COR-L47 (cell line): ENCODE measurements at places on chromosomes 6 and 20.

DNA sequence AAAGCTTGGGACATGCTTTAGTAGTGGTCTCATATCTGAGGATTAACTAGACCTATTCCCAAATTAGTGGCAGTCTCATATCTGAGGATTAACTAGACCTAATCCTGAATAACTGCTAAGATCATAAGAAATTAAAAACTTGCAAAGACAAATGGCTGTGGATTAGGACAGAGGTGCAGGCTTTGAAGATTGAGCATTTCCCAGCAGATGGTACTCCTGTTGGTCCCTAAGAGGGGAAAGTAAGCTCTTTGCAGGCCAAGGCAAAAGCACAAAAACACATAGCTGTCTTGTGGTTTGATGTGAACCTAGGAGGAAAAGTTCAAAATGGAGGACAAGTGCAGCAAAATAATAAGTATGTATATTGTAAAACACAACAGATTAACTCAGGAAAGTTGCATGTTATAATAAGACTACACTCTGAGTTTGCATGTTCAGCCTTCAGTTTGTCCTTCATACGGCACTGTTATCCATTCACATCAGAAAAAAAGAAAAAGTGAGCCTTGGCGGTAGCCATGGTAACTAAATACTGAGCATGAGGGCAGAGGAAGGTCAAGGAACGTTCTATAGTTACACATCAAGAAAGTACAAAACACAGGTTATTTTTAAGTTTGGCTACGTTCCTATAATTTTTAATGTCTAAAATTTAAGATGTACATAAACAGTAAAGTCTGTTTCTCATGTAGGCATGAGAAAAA is 62.8 kb downstream of the FILIP1 start:
- no peak for DNase-seq

DNA sequence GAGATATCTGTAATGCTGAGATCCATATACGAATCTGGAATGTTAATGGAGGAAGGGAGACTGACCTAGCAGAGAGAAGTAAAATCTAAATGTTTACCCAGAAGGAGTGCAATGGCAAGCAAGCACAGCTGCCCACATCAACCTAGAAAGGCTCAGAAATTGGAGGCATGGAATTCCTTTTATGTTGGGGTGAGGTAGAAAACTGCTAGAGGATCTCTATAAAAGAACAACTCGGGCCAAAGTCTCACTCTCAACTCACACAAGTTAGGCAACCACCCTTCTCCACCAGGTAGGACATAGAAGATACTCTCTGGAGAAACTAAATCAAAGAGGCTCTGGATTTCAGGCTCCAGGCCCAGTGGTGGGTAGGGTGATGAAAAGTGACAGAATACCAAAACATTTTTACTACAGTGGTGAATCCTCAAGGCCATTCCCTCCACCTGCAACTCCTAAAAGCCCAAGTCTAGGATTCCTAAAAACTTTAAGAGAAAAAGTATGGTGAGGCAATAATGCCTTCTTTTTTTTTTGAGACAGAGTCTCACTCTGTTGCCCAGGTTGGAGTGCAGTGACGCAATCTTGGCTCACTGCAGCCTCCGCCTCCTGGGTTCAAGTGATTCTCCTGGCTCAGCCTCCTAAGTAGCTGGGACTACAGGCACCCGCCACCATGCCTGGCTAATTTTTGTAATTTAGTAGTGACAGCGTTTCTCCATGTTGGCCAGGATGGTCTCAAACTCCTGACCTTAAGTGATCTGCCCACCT is 9.5 kb upstream of the ADGRG6 start:
- DNase-seq = no peak

- no peak for DNase-seq
Observed at GRCh38 chr6:153130515-153131036, 506 bp downstream of the RGS17 start.

DNA sequence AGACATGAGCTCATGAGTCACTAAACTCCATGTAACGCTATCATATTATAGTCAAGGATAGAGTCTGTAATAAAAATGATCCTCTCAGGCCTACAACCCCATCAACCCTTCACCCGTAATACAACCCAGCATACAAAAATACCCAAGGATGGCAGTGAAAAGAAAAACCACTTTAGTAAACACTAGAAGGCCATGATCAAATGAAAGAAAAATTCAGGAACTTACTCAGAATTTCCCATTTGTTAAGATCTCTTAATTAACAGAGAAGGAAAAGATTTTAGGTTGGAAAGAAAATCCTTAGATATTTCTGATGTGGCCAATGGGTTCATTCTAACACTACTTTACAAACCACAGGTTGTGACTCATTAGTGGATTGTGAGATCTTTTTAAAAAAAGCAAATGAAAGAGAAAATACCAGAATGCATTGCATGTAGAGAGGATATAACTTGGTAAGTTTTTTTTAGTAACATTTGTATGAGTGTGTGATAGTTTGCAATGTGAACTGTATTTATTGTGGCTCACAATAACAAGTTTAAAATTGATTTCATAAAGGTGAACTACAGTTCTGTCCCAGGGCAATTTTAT is 8.0 kb upstream of the UBE2J1 start:
- DNase-seq = no peak

DNA sequence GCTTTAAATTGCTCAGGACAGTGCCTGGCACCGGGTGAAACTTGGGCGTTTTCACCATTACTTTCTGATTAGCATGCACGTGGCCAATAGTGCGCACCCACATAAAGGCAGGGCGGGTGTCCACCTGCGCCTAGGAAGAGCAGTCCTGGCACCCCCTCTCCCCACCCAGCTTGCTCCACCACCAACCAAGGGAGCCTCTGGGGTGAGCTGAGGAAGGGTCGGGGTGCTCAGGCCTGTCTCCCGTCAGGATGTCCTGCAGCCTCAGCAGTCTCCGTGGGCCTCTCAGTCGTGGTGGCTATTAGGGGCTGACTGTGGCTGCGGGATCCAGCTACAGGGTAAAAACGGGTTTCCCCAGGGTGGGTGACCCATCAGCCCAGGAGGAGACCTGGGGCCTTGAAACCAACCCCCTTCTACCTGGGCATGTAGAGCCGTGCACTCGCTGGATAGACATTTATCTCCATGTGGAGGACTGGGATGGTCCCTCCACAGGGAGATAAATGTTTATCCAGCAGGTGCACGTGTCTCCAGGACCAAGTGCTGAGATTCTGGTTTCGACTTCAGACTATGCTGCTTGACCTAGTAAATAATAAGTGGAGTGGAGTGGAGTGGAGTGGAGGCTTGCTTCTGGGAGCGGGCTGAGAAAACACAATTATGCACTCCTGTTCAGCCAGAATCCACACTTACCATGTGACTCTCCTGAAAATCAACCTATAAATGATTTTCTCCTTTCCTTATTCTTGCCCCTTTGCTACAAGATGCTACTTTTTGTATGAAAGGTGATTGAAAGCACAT is 91.1 kb downstream of the ZDHHC14 start:
- DNase-seq = no peak

DNA sequence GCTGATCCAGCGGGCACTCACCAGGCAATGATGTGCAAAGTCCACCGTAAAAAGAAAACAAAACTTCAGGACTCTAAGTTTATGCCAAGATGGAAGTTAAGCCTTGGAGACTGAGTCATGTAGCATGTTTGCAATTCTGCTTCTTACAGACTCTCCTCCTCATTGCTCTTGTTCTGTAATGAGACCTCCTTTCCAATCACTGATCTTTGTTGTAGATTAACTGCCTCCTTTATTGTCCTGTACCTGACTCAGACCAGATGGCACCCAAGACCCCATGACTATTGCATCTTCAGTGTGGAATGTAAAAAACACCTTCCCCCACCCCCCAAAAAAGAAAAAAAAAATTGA is 11.2 kb downstream of the NEU1 start:
- no peak for DNase-seq

DNA sequence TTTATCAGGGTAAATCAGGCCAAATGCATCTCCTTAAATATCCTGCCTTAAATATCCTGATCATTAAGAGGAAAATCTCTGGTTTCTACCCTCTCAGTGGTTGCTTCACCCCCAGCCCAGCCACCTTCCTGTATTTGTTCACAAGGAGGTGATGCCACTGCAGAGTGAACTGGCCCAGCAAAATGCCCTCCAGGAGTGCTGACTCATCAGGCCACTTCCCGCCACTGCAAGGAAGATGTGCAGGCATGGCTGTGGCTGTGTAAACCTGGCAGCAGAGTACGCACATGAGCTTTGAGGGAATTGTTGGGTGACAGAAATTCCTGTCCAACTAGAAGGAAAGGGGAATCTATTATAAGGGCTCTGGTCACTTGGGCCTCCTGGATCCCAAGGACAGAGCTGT is 13.8 kb downstream of the NQO2 start:
- DNase-seq = no peak

- DNase-seq = no peak
Observed at GRCh38 chr6:89745716-89746115, 73.9 kb downstream of the MDN1 start.

DNA sequence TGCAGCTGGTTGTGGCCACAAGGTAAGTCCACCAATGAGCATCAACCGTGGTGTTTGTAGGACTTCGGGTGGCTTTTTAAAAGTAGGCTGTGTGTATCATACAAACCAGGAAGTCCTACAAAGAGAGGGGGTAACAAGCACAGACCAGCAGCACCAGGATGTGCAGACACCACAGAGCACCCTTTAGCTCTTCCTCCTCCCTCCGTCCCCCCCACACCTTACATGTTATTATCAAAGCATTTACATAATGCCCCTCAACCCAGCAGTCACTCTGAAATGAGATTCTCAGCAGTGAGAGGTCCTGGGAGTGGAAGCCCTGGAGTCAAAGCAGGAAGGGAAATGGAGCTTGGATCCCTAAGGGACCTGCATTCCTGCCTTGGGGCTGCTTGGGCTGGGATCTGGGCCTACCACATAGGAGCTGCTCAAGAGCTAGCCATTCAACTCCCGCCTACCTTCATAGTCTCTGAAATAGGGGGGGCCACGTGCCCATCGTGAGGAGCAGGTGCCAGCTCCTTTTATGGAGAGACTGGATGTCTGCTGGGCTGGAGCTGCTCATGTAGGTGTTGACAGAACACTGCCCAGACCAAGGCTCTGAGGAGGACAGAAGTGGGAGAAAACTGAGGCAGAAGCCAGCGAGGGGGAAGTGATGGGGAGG is 90.6 kb downstream of the PSMB1 start:
- no peak for DNase-seq

DNA sequence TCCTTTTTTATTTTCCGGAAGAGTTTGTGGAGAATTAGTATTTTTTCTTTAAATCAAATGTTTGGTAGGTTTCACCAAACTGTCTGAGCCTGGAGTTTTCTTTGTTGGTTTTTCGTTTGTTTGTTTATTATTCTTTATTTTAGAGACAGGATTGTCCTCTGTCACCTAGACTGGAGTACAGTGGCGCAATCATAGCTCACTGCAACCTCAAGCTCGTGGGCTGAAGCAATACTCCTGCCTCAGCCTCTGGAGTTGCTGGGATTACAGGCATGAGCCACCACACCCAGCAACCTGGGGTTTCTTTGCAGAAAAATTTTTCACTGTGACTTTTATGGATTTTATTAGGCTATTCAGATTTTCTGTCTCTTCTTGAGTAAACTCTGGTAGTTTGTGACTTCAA is 120.2 kb upstream of the LOC128125822 start:
- DNase-seq = no peak

- DNase-seq = no peak
Observed at GRCh38 chr20:25690427-25690826, 6.2 kb downstream of the ZNF337 start.

- no peak for DNase-seq
Observed at GRCh38 chr6:108464418-108465097, 96.2 kb upstream of the FOXO3 start.

- DNase-seq = peak; percentile 20
Observed at GRCh38 chr6:34982424-34982852, 93.4 kb downstream of the ANKS1A start.
